Mammary epithelial cell (primary cell): ENCODE measurements at places on chromosomes 7 and 10.

DNA sequence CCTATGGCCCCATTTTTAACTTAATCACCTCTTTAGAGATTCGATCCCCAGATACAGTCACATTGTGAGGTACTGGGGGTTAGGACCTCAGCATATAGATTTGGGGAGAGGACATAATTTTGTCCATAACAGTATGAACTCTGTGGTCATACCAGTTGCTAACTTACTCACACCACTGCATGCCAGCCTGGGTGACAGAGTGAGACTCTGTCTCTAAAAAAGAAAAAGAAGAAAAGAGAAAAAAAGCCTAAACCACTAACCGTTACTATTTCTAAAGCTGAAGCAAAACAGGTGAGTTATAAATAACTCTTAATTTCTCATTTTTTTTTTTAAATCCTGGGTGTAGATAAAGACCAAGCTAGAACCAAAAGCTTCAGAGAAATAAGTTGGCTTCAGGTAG, 155.1 kb upstream of the AUTS2 start:
- no peak for DNase-seq

DNA sequence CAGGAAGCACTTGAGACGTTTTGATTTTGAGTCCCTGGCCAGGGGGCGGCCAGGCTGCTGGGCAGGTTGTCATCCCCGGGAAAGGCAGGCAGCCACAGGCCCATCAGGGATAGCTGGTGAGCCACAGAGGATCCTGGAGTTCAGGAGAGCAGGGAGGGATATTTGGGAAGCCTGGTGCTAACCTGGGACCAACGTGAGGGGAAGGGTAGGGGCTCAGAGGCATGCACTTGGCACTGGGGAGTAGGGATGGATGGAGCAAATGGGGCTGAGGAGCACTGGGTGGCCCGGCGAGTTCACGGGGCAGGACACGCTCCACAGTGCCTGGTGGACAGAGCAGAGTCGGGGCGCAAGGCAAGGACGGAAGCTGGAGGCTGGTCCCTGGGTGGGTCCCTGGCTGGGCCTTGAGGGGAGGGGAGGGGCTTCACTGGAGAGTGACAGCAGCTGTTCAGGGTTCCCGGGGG, 30.2 kb downstream of the LRRC27 start:
- DNase-seq: no peak

- DNase-seq: no peak
Observed at GRCh38 chr7:4919969-4920766, 36.7 kb upstream of the RADIL start.

DNA sequence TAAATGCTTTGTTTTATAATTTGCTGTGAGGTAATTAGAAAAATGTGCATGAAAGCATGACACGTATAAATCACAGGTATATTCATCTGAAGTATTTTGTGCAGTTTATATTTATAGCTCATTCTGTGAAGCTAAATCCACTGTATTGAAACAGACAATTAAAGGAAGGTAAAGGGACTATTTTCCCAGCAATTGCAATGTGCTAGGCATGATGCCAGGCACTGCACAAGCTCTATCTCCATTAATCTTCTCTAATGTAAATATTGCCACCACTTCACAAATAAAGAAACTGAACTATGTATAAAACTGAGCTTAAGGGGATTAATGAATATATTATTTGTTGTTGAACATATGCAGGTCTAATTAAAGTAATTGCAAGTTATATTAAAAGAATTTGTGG, 1012.5 kb downstream of the NRG3 start:
- DNase-seq: no peak

GRCh38 chr10:116848032-116848943, 1.0 kb upstream of the ENO4 start:
- DNase-seq: peak; percentile 61

- no peak for DNase-seq
Observed at GRCh38 chr10:490891-491571, 198.4 kb downstream of the DIP2C start.
